HFFc6 (cell line): ENCODE measurements at places on chromosomes 3 and 15. TPM values are rescaled to one million over a fixed set of nuclear protein-coding genes. Genes with fewer than 3 reads are reported as not detected.

SHC4 gene
- 2.1 to 4.1 TPM (median 2.5 TPM) in 3 replicates for total RNA-seq

GABRR3 gene
- total RNA-seq = not detected in 3 replicates

NCEH1 gene
- 51.0 to 82.0 TPM (median 63.5 TPM) in 3 replicates for total RNA-seq

DNAJB8 gene
- total RNA-seq = not detected in 3 replicates

BCHE gene
- not detected in 3 replicates for total RNA-seq

SLC28A1 gene
- not detected in 3 replicates for total RNA-seq

PTH1R gene
- 0.85 TPM in 1 of 2 replicates, not detected in the other for total RNA-seq

SCN11A gene
- not detected in 2 replicates for total RNA-seq

SEMA5B gene
- total RNA-seq = not detected in 3 replicates

FGF7 gene
- 12.1 to 48.4 TPM (median 14.0 TPM) in 3 replicates for total RNA-seq

IMPG2 gene
- total RNA-seq = 0.03 to 0.07 TPM (median 0.05 TPM) in 3 replicates
